Type B pancreatic cell (in vitro differentiated cells): ENCODE measurements at places on chromosomes 1 and 21.

- peaks cover 10% of the 10 kb centered on the region for H3K36me3 ChIP-seq
- peak overlapping the region; percentile 36 for H3K4me3 ChIP-seq
- DNase-seq, result no peak
- no peak overlapping the region for H3K27ac ChIP-seq
Observed at GRCh38 chr1:11062965-11063401, 3.2 kb upstream of the SRM start.

GRCh38 chr1:18973446-18973955, 17.0 kb upstream of the IFFO2 start:
- H3K36me3 ChIP-seq, result no peaks in the 10 kb centered on the region
- peaks cover 8% of the 10 kb centered on the region for H3K27me3 ChIP-seq

GRCh38 chr1:39001516-39002421, 10.7 kb downstream of the AKIRIN1 start:
- peak overlapping the region; percentile 52 for H3K27ac ChIP-seq
- H3K27me3 ChIP-seq, result no peaks in the 10 kb centered on the region
- H3K4me1 ChIP-seq, result peaks cover 12% of the 10 kb centered on the region

GRCh38 chr1:228011721-228012311, 5.0 kb downstream of the WNT3A start:
- no peak overlapping the region for H3K4me3 ChIP-seq
- peaks cover 73% of the 10 kb centered on the region for H3K27me3 ChIP-seq
- no peak overlapping the region for H3K27ac ChIP-seq

DNA sequence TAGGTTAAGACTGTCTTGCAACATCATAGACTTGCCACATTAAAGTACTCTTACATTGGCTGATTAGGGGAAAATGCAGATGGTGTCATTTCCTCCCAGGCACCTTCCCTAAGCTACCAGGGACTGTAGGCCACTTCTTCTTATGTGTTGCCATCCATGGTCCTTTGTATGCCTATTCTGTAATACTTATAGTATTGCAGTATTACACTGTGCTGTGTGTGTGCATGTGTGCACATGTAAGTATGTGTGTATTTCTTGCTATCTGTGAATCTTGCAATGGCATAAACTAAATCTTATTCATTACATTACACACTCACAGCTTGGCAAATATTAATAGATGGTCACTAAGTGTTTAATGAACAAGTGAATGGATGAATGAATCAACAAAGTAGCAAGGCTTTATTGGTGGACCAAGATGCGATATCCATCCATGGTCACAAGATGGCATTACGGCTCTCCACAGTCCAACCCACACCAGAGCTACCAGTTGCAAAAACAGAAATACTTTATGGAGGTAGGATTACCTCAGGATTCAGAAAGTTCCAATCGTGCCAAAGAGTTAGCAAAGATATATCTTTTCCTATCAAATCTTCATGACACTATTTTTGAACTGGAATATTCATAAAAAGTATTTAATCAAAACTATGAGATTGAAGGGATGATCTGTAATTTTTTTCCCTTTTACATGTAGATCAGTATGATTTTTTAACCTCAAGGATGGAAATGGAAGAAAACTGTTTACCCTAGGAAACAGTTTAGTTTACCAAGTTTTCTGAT, 160.2 kb downstream of the DENND1B start:
- H3K27me3 ChIP-seq, result no peaks in the 10 kb centered on the region
- DNase-seq, result no peak
- H3K4me1 ChIP-seq, result peaks cover 8% of the 10 kb centered on the region
- no peaks in the 10 kb centered on the region for H3K36me3 ChIP-seq
- H3K4me3 ChIP-seq, result no peak overlapping the region
- no peak overlapping the region for H3K27ac ChIP-seq

DNA sequence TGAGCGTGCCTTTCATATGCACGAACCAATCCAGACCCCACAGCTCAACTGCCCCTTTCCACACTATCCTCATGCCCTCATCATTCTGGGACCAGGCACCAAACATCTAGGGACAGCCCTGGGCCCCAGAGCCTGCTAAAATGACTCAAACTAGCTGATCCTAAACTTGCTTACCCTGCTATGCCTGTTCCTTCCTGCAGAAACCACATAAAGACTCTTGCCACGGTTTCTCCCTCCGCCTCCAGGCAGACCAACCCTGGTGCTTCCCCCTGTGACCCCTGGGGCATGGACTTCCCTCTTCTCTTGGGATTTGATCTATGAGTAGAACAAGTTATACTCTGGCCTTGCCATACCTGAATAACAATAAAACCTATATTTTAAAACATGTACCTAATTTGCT, 138.0 kb upstream of the CD34 start:
- DNase-seq, result no peak
- peak overlapping the region; percentile 42 for H3K4me3 ChIP-seq
- H3K27me3 ChIP-seq, result no peaks in the 10 kb centered on the region
- peaks cover 24% of the 10 kb centered on the region for H3K4me1 ChIP-seq
- H3K36me3 ChIP-seq, result peaks cover 69% of the 10 kb centered on the region

GRCh38 chr1:228792601-228793000, 57.3 kb downstream of the RHOU start:
- no peaks in the 10 kb centered on the region for H3K36me3 ChIP-seq
- DNase-seq, result no peak
- H3K27ac ChIP-seq, result no peak overlapping the region
- H3K4me3 ChIP-seq, result no peak overlapping the region
- peaks cover 6% of the 10 kb centered on the region for H3K4me1 ChIP-seq

DNA sequence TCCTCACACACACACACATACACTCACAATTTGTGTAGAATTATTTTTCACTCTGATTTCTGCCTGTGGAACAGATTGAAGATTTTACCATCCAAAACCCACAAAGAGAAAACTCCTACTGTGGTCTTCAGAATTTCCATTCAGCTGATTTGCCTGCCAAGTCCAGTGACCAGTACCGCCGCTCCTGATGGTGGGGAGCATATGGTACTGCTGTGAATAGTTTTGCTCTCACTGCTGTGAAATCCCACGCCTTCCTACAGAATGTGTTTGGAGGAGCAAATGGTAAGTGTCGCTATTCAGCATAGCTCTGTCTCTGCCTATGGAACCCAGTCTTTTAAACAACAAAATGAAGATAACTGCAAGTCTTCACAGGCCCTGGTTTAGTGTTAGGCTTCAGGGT, 629.5 kb downstream of the LMO4 start:
- peaks cover 12% of the 10 kb centered on the region for H3K4me1 ChIP-seq
- H3K27ac ChIP-seq, result no peak overlapping the region

GRCh38 chr1:10519016-10519417, 44.3 kb downstream of the PEX14 start:
- H3K27me3 ChIP-seq, result no peaks in the 10 kb centered on the region
- H3K4me3 ChIP-seq, result peak overlapping the region; percentile 67
- no peak for DNase-seq
- H3K4me1 ChIP-seq, result peaks cover 48% of the 10 kb centered on the region
- H3K27ac ChIP-seq, result peak overlapping the region; percentile 71
- H3K36me3 ChIP-seq, result peaks cover 4% of the 10 kb centered on the region

GRCh38 chr1:9689971-9690381, 38.4 kb downstream of the PIK3CD start:
- peak overlapping the region; percentile 90 for H3K4me3 ChIP-seq
- DNase-seq, result no peak
- peak overlapping the region; percentile 57 for H3K27ac ChIP-seq
- H3K27me3 ChIP-seq, result peaks cover 61% of the 10 kb centered on the region
- no peaks in the 10 kb centered on the region for H3K36me3 ChIP-seq

DNA sequence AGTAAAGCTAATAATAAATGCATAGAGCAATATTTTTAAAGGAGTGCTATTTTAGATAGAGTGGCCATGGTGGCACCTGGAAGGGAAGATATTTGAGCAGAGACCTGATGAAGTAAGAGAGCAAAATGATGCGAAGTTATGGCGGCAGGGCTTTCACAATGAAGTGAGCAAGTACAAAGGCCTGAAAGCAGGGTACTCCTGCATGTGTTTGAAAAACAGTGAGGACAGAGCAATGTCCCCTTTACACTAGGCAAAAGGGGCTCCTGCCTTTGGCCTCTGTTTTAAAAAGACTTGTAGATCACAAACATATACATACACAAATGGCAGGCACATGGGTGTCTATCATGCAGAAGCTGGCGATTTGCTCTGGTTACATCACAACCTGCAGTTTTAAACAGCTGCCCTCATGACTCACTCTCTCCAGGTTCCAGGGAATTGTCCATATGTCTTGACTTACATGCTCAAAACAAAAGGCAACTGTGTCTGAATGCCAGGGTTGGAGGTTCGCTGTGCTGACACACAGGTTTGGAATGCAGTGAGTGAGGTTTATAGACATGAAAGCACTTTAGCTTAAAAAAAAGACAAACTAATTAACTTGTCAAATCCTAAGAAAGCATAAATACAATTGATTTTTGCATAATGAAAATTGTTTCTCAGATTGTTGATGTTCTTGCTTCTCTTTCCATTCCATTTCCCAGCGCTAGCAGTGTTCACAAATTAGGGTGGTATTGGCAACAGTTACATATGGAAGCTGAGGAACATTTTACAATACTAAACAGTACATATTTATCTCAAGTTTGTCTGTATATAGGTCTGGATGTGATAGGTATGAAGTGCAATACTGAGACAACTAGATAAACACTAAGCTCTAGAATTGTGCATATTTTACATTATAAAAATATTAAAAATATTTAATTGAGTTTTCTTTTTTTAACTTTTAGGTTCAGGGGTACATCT, 313.9 kb downstream of the BARHL2 start:
- no peak for DNase-seq
- H3K27me3 ChIP-seq, result no peaks in the 10 kb centered on the region
- H3K27ac ChIP-seq, result no peak overlapping the region
- H3K4me1 ChIP-seq, result peaks cover 6% of the 10 kb centered on the region
- H3K4me3 ChIP-seq, result no peak overlapping the region

DNA sequence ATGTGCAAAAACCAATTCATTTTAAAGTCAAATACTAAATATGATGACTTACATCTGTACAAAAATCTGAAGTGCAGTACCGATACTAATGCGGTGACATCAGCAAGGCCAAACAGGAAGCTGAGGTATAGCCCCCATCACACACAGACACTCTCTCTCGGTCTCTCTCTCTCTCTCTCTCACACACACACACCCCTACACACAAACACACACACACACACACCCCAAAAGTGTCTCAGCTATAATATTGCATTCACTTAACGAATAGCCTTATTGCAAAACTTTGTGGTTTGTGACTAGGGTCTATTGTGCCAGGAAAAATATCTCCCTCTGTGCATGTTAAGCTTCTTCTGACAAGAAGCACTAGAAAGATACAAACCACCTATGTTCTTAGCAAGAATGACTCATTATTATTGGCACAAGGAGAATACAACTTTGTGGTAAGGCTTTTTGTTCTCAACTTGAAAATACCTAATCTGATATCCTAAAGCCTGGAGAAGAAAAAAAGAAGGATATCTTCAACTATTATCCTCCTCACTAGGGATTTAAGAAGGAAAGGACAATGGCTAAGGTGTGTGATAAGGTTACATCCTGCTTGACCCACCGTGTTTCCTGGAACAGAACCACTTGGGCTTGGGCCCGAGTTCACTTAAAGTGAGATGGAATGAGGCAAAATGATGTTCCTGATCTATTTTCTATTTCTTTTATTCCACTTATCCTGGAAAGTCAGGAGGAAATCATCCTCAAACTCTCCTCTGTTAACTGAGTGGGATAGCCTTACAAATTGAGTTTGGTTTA, 107.1 kb downstream of the NIBAN1 start:
- H3K4me3 ChIP-seq, result no peak overlapping the region
- no peak for DNase-seq
- H3K27ac ChIP-seq, result no peak overlapping the region
- peaks cover 3% of the 10 kb centered on the region for H3K27me3 ChIP-seq
- no peaks in the 10 kb centered on the region for H3K4me1 ChIP-seq

- H3K4me1 ChIP-seq, result peaks cover 5% of the 10 kb centered on the region
- no peaks in the 10 kb centered on the region for H3K36me3 ChIP-seq
- peaks cover 24% of the 10 kb centered on the region for H3K27me3 ChIP-seq
- no peak overlapping the region for H3K27ac ChIP-seq
- DNase-seq, result no peak
- no peak overlapping the region for H3K4me3 ChIP-seq
Observed at GRCh38 chr1:202179828-202180750, 13.5 kb upstream of the LGR6 start.

- H3K27me3 ChIP-seq, result peaks cover 5% of the 10 kb centered on the region
- no peaks in the 10 kb centered on the region for H3K36me3 ChIP-seq
- no peak overlapping the region for H3K4me3 ChIP-seq
- no peak for DNase-seq
- no peaks in the 10 kb centered on the region for H3K4me1 ChIP-seq
Observed at GRCh38 chr1:209080170-209080781, 503.2 kb upstream of the CAMK1G start.

- no peak overlapping the region for H3K4me3 ChIP-seq
- H3K4me1 ChIP-seq, result peaks cover 16% of the 10 kb centered on the region
- DNase-seq, result no peak
- H3K36me3 ChIP-seq, result no peaks in the 10 kb centered on the region
- H3K27me3 ChIP-seq, result no peaks in the 10 kb centered on the region
- no peak overlapping the region for H3K27ac ChIP-seq
Observed at GRCh38 chr1:209721323-209721722, 16.7 kb downstream of the HSD11B1 start.

GRCh38 chr1:51897699-51898031, 19.1 kb upstream of the NRDC start:
- DNase-seq, result no peak
- no peaks in the 10 kb centered on the region for H3K36me3 ChIP-seq
- H3K4me1 ChIP-seq, result no peaks in the 10 kb centered on the region
- no peak overlapping the region for H3K27ac ChIP-seq

DNA sequence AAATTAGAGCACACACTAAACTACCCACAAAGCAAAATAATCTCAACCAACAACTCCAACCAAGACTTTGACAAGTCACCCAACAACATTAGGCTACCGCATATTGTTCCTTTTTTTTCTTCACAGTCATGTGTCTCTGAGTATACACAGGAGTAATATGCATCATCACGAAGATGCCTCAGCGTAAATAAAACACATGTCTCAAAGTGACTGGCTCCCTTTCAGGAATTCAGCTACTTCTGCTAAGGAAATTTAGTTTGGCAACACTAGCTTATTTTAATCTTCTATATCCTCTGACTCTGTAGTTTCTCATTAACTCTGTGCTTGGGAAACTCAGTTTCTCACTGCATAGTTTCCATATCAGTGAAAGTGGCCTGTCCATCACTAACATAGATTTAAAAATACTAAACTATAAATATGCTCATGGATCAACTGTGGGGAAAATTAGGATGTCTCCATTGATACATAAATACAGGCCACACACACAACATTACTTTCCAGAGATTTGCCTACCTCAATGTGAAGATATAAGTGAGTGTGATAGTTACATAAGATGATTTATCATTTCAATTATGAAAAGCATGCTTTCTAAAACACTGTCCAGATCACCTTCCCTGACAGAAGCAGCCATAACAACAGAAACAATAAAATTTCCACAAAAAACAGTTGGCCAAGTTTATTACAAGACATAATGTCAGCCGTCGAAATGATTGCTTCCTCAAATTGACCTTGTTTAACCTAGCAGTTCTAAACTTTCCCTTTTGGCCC, 113.2 kb downstream of the PTGER3 start:
- H3K36me3 ChIP-seq, result no peaks in the 10 kb centered on the region
- no peak overlapping the region for H3K4me3 ChIP-seq
- no peak overlapping the region for H3K27ac ChIP-seq
- H3K27me3 ChIP-seq, result peaks cover 2% of the 10 kb centered on the region
- H3K4me1 ChIP-seq, result no peaks in the 10 kb centered on the region
